Activated CD8-positive, alpha-beta T cell treated with anti-CD3 and anti-CD28 coated beads for 36 hours (primary cell): ENCODE measurements at places on chromosomes 7 and 10.

DNA sequence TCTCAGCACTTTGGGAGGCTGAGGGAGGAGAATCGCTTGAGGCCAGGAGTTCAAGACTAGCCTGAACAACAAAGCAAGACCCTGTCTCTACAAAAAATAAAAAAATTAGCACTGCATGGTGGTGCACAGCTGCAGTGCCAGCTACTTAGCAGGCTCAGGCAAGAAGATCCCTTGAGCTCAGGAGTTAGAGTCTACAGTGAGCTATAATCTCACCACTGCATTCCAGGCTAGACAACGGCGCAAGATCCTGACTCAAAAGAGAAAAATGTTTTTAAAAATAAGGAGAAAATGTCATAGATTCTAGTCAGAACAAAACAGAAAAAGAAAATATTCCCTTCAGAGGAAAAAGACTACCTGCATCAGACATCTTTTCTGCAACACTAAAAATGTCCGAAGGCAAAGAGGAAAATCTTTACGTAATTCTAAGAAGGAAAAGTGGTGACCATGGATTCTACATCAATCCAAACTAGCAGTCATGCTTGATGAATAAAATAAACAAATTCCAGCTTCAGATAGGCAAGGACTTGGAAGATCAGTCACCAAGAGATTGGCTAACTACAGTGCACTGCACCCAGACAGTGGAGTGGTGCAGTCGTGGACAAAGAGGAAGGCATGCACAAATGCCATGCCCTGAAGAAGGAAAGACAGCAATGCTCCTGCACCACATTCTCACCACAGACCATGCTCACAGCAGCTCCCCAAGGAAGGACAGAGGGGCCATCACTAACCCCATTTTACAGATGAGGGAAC is 54.3 kb downstream of the ERCC6 start:
- DNase-seq = no peak
- H3K36me3 ChIP-seq = peaks cover 18% of the 10 kb centered on the region

DNA sequence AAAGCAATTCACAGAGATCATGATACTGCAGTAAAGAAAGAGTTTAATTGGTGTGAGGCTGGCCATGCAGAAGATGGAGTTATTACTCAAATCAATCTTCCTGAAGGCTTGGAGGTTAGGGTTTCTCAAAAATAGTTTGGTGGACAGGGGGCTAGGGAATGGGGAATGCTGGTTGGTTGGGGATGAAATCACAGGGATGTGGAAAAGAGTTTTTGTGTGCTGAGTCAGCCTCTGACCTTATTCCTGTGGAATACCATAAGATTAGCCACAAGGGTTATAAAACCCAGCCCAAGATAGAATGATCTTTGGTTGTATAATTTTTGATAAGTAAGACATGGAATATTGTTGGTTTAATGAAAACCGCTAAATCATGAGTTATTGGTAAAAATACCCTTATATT is 764.3 kb downstream of the TYW1 start:
- H3K27me3 ChIP-seq = no peaks in the 10 kb centered on the region
- no peaks in the 10 kb centered on the region for H3K36me3 ChIP-seq
- no peak overlapping the region for H3K27ac ChIP-seq
- no peaks in the 10 kb centered on the region for H3K4me1 ChIP-seq
- DNase-seq = no peak

DNA sequence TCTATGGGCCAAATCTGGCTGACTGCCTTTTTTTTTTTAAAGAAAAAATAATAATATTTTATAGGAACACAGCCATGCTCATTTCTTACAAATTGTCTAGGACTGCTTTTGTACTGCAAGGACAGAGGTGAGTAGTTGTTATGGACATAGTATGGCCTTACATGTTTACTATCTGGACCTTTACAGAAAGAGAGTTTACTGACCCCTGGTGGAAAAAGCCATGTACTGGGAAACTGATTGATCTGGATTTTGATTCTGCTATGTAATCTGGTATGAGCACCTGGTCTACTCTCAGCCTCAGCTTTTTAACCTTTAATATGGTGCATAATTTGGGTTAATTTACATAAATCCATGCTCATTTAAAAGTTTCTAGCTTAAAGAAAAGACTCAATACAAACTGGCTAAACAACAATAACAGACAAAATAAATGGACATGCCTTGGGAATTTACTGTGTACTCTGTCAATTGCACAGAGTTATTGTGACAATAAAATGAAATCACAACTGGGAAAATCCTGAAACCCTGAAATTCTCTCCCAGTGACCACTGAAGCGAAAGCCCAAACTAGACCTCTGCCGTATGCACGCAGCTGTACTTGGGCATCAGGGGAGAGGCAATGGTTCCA is 260.7 kb downstream of the BMPER start:
- H3K27ac ChIP-seq = no peak overlapping the region
- no peaks in the 10 kb centered on the region for H3K4me1 ChIP-seq
- no peak overlapping the region for H3K4me3 ChIP-seq
- H3K27me3 ChIP-seq = no peaks in the 10 kb centered on the region

GRCh38 chr10:77084431-77085144 is 553.0 kb downstream of the KCNMA1 start:
- peaks cover 4% of the 10 kb centered on the region for H3K27me3 ChIP-seq
- no peaks in the 10 kb centered on the region for H3K4me1 ChIP-seq
- no peak overlapping the region for H3K4me3 ChIP-seq
- no peak for DNase-seq
- no peak overlapping the region for H3K27ac ChIP-seq

GRCh38 chr7:81211204-81211933 is 292.5 kb upstream of the SEMA3C start:
- H3K36me3 ChIP-seq = no peaks in the 10 kb centered on the region
- no peaks in the 10 kb centered on the region for H3K27me3 ChIP-seq
- H3K4me3 ChIP-seq = no peak overlapping the region
- H3K4me1 ChIP-seq = no peaks in the 10 kb centered on the region
- H3K27ac ChIP-seq = no peak overlapping the region
